ENCODE measurements at places on chromosomes 1 and 21. TPM values are rescaled to one million over a fixed set of nuclear protein-coding genes. Genes with fewer than 3 reads are reported as not detected.

Gene OR2T35
- not detected for total RNA-seq

Gene TRNP1
- 207 TPM for total RNA-seq

Gene OR2L5
- total RNA-seq = not detected

Gene AVPR1B
- total RNA-seq = not detected

Gene LCE3B
- total RNA-seq = not detected

Gene PLA2G2A
- total RNA-seq = 2.0 TPM

Gene PAPPA2
- 7.9 TPM for total RNA-seq

Gene BLACAT1
- not detected for total RNA-seq

Gene TMPRSS2
- not detected for total RNA-seq

Gene SPRR3
- not detected for total RNA-seq

Gene MYOG
- 8.9 TPM for total RNA-seq

Gene TFF3
- total RNA-seq = 0.82 TPM

Gene ADGRL4
- total RNA-seq = 11.6 TPM

Gene ACTL8
- 1.2 TPM for total RNA-seq

Gene LCA5L
- total RNA-seq = 2.5 TPM

Gene PM20D1
- 0.17 TPM for total RNA-seq

Gene TNFAIP8L2
- not detected for total RNA-seq

Gene FCRL5
- total RNA-seq = not detected

Gene HAO2
- not detected for total RNA-seq

Gene PTPN7
- not detected for total RNA-seq

Gene DNAJC6
- total RNA-seq = 0.26 TPM

Gene CGN
- under 0.01 TPM for total RNA-seq

Gene ALG14
- total RNA-seq = 0.94 TPM

Gene RNF186
- not detected for total RNA-seq

Gene SLC44A3
- total RNA-seq = 0.34 TPM

Data from pericardium fibroblast (primary cell).